ENCODE measurements at places on chromosomes 11 and 22.

- no peak for DNase-seq
Observed at GRCh38 chr11:97937501-97937900, 1083.2 kb upstream of the CNTN5 start.

GRCh38 chr11:13315517-13316432 is 38.2 kb downstream of the BMAL1 start:
- DNase-seq = no peak

GRCh38 chr22:49976439-49977175 is 16.0 kb downstream of the PIM3 start:
- DNase-seq = no peak

DNA sequence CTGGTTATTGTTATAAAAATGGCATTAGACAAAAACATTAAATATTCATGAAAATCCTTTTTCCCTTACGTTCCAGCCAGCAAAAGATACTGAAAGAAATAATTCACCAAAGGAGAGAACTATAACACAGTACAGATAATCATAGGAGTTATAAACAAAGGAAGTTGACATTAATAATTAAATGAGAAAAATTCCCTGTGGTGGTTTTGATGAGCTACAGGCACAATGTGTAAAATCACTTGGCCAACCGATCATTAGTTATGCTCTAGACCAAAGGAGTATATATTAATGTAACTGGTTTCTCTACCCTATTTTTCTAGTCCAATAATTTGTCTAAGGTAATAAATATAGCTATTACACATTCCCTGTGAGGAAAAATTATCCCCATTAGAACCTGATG is 534.7 kb downstream of the CNTN5 start:
- DNase-seq = no peak

DNA sequence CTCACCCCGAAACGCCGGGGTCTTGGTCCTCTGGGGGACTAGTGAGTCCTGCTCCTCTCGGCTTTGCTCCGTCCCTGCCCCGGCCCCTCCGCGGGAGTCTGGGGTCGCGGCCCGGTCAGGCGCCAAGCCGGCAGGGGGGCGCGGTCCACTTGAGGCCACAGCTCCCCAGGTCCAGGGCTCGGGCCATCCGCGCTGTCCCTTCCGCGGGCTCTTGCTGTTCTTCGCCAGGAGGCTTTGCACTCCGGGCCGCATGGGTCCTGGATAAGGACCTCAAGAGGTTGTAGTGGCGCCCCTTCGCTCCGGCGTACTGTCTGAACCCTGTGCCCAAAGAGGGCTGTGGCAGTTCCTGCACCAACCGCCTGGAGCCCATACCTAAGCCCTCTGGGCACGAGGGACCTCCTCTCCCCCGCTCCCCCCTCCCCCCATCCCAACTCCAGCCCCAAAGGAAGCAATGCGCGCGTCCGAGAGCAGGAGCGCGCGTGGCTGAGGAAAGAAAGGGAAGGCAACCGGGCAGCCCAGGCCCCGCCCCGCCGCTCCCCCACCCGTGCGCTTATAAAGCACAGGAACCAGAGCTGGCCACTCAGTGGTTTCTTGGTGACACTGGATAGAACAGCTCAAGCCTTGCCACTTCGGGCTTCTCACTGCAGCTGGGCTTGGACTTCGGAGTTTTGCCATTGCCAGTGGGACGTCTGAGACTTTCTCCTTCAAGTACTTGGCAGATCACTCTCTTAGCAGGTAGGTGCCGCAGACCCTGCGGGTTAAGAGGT is at the start of gene ADM:
Gene ADM (plus strand): TSS at position 579 of the 767 bp plus-strand sequence. CDS start 628 bp downstream, outside the sequence.
- peak; percentile 38 for DNase-seq

DNA sequence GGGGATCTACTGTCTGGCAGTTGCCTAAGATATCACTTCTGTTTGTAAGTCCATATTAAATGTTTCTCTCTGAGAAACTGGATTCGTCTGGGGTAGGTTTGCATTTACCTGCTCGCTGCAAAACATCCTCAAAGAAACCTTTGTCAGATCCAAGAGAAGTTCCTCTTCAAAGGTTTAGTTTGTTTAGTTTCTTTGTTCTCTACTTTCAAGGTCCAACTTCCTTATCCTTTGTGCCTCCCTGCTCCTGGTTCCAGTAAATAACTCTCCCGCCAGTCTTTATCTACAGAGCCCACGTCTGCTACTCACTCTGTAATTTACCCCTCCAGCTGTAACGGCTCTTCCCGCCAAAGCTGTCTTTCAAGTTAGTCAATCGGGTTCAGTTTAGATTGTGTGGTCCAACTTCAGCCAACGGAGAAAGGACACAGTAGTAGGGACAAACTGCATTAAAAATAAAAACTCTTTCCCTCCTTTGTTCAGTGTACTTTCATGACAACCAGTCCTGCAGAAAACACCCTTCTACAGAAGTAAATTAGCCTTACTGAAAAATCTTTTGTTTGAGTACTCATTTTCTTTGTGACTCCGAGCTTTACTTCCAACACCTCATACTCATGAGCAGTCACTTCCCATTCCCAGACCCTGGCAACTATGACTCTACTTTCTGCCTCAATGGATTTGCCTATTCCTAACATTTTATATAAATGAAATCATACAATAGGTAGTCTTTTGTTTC is 41.0 kb downstream of the TMPRSS5 start:
- no peak for DNase-seq

DNA sequence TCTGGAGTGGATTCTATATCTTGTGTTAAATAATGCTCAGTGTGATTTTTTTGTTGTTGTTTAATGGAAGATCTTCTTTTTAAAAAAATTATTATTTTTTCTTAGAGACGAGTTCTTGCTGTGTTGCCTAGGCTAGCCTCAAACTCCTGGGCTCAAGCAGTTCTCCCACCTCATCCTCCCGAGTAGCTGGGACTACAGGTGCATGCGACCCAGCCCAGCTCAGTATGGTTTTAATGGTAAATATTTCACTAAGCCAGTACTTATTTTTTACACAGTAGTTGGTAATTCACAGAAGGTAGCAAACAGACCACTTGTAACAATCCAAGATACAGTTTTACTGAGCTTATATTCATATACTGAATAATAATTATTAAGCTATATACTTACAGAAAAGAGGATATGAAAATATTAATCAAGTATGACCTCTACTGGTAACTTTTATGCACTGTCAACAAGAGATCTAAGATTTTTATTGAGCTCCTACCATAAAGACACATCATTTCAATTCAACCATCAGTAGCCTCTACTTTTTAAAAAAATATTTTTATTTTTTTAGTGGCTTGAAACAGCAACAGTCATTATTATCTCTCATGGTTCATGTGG is 6.1 kb upstream of the CD59 start:
- DNase-seq = no peak

DNA sequence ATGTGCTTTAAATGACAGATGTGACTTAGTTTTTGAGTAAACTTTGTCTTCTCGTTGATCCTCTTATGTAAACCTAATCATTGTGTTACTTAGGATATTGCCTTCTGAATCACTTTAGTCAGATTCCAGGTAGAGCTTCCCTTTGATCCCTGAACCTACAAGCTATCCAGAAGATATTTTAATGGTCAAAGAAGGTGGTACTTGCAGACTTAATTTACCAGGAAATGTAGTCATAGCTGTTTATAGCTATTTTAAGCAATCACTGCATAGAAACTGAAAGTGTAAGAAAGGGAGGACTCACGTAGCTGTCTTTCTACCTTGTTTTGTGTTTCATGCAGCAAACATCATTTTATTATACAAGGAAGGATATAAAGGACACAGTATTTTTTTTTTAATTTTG is 189.5 kb downstream of the DDX10 start:
- no peak for DNase-seq

DNA sequence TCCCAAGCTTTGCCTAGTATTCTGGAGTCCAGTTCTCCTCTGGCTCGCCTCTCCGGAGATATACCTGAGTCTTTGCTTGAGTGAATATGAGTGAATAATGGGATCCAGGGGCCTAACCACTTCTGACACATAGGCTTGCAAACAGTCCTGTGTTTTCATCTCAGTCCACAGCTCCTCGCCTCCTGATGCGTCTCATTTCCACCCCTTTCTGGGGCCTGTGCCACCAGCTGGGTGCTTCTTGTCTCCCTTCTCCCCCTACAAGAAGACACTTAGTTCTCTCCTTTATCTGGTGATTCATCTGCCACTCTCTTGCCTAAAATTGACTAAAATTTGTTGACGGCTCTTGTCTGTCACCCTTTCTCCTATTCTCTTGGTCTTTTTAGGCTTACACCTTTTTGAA is 44.6 kb downstream of the SFI1 start:
- DNase-seq = no peak

DNA sequence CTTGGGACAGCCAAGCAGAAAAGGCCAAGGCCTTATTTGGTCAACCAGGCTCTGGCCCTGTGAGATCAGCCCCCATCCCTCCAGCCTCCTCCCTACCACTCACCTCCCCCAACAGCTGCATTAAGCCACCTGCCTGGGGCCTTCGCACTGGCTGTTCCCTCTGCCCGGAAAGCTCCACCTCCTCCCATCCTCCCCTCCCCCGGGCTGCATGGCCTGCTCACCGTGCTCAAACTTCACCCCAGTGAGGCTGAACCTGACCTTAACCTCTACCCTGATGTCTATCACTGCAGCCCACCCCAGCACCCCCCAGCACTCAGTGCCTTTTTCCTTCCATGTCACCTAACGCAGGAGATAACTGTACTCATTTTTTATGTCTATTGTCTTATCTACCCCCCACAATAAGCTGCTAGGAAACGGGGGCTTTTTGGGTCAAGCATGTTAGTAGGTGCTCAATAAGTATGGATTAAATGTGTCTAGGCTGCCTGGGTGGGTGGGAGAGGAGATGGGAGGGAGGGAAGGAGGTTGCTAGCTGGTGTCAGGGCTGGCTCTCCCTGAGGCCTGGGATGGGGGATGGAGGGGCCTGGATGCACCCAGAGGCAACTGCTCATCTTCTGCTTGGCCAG is 912 bp downstream of the PTPRCAP start:
- peak; percentile 45 for DNase-seq

- DNase-seq = no peak
Observed at GRCh38 chr22:50529416-50529896, 356 bp downstream of the TYMP start.

GRCh38 chr11:107496011-107496410 is 38.4 kb upstream of the CWF19L2 start:
- no peak for DNase-seq

- no peak for DNase-seq
Observed at GRCh38 chr22:48141301-48141700, 1378.9 kb downstream of the TBC1D22A start.

GRCh38 chr11:27370374-27370773 is 7.4 kb upstream of the CCDC34 start:
- DNase-seq = no peak

- no peak for DNase-seq
Observed at GRCh38 chr11:80473562-80473961, 1032.7 kb upstream of the TENM4 start.

DNA sequence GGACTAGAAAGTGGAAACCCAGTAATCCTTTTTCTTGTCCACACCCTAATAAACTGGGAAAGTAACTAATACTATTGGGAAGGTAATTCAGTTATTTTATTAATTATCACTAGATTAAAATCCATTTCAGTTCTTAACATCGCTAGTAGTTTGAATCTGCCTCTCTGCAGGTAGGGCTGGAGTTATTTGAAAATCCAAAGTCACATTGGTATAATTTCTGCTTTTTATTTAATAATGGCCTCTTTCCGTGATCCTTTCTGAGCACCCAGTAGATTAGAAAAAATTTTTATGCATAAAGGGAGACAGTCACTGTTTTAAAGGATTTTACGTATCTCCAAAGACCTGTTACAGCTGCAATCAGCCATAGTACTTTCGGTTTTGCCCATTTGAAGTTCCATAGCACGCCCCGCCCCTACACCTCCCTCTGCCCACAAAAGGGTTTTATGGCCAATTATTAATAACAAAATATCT is 605 bp upstream of the COPB1 start:
- peak; percentile 27 for DNase-seq

- no peak for DNase-seq
Observed at GRCh38 chr11:15779518-15779917, 576.8 kb downstream of the SOX6 start.

- DNase-seq = no peak
Observed at GRCh38 chr11:8268530-8269400, 5.1 kb upstream of the LMO1 start.

GRCh38 chr11:94647926-94648325 is 80.8 kb downstream of the PIWIL4 start:
- no peak for DNase-seq

- DNase-seq = no peak
Observed at GRCh38 chr11:17646451-17647145, 72.8 kb upstream of the MYOD1 start.

GRCh38 chr11:76623171-76623883 is 47.2 kb downstream of the LRRC32 start:
- DNase-seq = no peak

DNA sequence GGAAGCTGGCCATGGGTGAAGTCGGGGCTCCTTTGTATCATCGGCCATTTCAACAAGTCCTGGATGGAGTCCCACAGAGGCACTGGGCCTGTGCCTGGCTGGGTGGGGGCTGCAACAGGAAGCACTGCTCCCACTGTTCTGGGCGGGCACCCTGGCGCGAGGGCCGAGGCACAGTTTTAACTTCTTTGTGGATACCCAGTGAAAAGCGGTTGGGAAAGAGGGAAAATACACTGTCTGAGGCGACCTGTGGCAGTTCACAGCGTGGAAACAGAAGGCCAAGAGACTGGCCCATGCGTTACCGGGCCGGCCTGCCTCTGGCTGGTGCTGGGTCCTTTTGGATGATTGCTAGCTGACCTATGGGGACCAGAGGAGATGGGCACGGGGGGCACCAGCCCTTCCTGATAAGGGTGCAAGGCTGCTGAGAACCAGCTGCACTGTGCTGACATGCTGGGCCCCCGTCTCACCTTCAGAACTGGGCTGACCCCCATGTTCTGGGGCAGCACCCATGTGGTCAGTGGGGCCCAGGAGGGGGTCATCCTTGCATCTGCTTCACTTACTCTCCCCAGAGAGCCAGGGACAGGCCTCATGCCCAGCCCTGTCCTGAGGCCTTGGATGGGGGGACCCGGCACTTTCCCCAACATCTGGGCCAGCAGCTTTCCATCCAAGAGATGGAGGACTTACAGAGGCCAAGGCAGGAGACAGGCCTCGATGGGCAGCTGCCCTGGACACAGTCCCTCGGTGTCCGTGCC is 4.2 kb downstream of the OVOL1 start:
- DNase-seq = no peak

- DNase-seq = no peak
Observed at GRCh38 chr11:35473795-35474374, 51.5 kb downstream of the PAMR1 start.

- DNase-seq = no peak
Observed at GRCh38 chr11:75627906-75628668, 40.8 kb downstream of the MAP6 start.

DNA sequence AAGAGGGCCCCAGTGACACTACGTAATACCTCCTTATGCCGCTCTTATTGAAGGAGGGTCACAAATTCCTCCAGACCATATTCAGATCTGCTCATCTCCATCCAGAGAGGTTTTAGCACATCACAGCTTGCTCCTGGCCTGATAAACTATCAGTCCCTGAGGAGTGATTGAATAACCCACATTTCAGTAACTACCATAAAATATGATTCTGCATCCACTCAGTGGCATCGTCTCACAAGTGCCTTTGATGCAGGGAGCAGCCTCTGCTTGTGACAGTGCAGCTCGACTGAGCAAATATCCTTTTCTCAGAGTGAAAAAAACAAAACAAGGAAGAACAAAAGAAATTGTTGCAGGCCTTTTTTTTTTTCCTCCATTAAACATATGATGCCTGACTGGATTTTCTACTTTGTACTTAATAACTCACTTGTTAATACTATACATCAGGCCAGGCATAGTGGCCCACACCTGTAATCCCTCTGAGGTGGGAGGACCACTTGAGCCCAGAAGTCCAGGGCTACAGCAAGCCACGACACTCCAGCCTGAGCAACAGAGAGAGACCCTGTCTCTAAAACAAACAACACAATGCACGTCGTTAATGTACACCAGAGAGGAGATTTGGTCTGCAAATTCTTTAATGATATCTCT is 64.5 kb downstream of the DDX10 start:
- no peak for DNase-seq

- DNase-seq = no peak
Observed at GRCh38 chr11:129973809-129974208, 28.8 kb downstream of the PRDM10 start.

Data from T-helper 9 cell (primary cell).